ENCODE measurements at places on chromosomes 7 and 10.

DNA sequence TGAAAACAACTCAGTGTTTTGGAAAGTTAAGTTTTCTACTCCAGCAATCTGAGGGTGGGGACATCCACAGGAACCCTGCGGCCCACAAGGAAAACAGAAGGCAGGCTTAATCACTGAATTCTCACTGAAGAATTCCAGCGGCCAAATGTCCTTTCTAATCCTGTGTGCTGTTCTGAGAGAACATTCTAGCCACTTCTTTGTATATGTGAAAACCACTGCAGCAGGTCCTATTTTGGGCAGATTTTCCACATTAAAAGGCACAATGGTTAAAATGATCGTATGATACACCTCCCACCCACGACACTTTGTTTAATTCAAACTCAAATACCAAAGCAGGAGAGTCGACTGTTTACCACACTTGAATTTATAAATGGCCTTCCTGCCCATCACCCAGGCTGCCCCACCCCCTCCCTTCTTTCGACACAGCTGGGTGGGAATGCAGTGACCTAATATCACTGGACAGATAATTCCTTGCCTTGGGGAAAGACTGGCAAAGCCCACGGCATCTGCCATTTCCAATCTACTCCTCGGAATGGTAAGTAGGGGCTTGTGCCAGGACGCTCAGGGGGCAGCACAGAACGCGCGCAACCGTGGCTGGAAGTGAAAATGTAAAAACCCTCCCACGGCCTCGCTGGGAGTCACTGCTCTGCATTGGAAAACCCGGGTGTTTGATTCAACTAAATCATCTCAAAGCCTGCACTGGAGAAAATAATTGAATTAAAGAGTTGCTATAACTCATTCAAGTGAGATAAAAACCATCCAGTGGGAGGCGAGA lies 67.0 kb downstream of the CTBP2 start:
- peak; percentile 82 for DNase-seq

- DNase-seq: no peak
These were observed 370.0 kb upstream of the IGFBP3 start for GRCh38 chr7:46291050-46291438.

DNA sequence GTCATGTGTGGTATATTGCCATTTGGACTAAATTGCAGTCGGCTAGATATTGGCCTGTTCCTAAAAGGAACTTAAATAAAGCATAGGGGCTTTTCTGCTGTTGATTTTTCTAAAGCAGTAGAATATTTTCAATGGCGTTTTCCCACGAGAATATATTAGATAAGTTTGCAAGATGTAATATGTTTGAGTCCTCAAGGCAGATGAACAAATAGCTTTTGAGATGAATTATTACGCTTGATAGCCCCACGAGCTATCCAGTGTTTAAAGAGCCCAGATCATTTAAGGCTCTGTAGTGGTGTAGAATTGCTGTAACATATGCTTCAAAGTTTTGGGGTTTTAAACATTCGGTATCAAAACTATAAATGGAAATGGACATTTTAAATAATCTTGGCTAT lies 2.9 kb downstream of the CELF2 start:
- DNase-seq: no peak

DNA sequence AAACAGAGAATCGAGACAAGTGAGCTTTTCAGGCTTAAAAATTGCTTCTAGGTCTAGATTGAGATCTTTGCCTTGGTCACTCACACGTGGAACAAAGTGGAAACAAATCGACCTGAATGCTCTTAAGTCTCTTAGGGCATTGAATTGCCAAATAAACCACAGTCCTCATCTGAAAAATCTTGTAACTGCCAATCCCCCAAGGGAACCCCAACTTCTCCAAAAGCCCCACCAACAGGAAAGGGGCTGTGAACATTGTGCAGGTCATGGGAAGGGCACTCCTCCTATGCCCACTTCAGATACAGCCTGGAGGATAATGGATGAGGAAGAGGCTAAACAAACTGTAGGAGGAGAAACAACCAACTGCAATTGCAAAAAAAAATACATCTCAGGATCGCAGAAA lies 91.3 kb downstream of the DGKI start:
- DNase-seq: no peak

DNA sequence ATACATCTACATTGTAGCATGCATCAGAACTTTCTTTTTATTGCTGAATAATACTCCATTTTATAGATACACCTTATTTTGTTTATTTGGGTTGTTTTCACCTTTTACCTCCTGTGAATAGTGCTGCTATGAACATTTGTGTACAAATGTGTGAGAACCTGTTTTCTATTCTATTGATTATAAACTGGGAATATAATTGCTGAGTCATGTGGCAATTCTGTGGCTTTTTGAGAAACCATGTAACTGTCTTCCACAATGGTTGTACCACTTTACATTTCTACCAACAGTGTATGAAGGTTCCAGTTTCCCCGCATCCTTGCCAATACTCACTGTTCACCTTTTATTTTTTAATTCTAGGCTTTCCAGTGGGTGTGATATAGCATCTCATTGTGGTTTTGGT lies 138.6 kb upstream of the MBL2 start:
- no peak for DNase-seq

GRCh38 chr10:113454341-113455061 lies 98.4 kb upstream of the HABP2 start:
- no peak for DNase-seq

DNA sequence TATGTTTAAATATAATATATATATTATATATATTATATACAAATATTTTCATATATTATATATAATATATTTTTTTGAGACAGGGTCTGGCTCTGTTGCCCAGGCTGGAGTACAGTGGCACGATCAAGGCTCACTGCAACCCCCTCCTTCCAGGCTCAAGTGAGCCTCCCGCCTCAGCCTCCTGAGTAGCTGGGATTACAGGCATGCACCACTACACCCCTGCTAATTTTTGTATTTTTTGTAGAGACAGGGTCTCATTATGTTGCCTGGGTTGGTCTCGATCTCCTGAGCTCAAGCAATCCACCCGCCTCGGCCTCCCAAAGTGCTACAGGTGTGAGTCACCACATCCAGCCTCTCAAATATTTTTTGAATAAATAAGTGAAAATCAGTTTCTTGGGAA lies 215.5 kb downstream of the GATA3 start:
- DNase-seq: no peak

GRCh38 chr10:128008521-128009250 lies 101.8 kb downstream of the PTPRE start:
- peak; percentile 46 for DNase-seq

- no peak for DNase-seq
These were observed 28.7 kb downstream of the GBF1 start for GRCh38 chr10:102274062-102274461.

DNA sequence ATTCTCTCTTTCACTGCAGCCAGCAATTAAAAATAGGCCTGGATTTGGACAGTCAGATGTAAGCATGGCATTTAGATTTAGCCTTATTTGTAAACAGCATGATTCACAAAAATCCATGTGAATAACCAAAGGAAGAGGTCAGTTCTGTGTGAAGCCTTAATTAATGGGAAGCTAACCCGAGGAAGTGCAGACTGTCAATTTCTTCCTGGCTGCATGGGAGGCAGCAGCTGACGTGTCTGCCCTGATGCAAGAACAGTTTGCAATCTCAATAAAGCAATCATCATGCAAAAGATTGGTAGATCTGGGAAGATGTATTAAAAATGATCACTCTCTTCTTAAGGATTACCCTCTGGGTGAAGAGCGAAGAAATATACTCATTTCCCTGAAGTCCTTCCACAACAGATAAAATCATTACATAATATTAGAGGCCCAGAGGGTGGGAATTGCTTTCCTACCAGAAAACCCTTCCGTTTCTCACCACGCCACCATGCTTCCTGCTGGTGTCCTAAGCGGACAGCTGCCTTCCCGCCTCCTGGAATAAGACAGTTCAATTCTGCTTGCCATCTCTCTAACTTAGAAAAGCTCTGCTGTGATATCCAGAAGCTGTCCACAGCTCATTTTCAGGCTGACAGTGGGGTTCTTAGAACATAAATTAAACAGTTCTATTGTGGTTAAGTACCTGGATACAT lies 526.7 kb upstream of the NRP1 start:
- DNase-seq: no peak

GRCh38 chr10:110641256-110641655 lies 2.9 kb upstream of the RBM20 start:
- DNase-seq: no peak

GRCh38 chr7:143908120-143908519 lies 6.1 kb upstream of the TCAF1 start:
- DNase-seq: no peak

DNA sequence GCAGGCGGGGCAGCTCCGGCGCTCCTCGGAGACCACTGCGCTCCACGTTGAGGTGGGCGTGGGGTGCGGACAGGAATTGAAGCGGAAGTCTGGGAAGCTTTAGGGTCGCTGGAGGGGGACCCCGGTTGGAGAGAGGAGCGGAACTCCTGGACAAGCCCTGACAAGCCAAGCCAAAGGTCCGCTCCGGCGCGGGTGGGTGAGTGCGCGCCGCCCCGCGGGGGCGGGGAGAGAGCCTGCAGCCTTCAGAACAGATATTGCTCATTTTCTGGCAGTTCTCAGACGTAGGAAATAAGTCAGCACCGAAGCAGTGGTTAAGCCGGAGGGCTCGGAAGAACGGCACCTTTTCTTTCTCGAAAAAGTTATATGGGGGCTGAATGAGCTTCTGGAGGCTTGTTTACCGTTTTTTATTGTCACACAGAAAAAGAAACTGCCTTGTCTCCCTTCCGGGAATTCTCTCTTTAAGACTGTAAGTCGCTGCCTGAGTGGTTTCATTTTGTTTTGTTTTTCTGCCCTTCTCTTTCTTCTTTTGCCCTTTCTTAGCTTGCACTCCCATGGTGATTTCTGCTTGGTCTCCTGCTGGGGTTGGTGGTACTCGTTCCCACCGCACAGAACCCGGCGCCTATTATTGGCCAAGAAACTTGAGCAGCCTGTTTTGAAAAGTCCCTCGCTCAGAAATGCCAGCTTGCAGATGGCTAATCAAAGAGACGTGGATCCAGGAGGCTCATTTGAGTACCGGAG lies 732 bp downstream of the FAS start:
- DNase-seq: peak; percentile 81

DNA sequence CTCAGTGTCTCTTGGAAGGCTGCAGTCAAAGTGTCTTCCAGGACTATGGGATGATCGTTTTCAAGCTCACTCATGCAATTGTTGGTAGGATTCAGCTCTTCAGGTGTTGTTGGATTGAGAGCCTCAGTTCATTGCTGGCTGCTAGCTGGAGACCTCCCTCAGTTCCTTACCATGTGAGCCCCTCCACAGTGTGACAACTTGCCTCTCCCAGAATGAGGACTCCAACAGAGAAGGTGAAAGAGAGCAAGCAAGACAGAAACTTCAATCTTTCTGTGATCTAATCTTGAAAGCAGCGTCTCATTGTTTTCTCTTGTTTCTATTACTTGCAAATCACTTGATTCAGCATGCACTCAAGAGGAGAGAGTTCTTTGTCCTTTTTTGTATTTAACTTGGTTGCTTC lies 22.5 kb downstream of the MGAM start:
- DNase-seq: no peak

DNA sequence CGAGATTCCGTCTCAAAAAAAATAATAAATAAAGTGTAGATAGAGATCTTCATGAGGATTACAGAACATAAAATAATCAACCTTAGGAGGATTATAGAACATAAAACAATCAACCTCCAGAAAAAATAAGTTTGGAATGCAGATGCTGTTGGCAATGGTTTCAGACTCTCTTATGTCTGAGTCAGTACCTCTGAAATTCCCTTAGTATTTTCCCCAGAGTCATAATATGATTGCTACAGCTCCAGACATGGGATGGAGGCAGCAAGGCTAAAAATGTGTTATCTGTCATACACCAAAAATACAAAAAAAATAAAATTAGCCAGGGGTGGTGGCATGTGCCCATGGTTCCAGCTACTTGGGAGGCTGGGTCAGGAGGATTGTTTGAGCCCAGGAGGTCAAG lies 22.2 kb downstream of the CADPS2 start:
- DNase-seq: no peak

- DNase-seq: no peak
These were observed 499.4 kb downstream of the AUTS2 start for GRCh38 chr7:70097645-70098044.

GRCh38 chr7:37100735-37101331 lies 347.8 kb downstream of the ELMO1 start:
- no peak for DNase-seq

DNA sequence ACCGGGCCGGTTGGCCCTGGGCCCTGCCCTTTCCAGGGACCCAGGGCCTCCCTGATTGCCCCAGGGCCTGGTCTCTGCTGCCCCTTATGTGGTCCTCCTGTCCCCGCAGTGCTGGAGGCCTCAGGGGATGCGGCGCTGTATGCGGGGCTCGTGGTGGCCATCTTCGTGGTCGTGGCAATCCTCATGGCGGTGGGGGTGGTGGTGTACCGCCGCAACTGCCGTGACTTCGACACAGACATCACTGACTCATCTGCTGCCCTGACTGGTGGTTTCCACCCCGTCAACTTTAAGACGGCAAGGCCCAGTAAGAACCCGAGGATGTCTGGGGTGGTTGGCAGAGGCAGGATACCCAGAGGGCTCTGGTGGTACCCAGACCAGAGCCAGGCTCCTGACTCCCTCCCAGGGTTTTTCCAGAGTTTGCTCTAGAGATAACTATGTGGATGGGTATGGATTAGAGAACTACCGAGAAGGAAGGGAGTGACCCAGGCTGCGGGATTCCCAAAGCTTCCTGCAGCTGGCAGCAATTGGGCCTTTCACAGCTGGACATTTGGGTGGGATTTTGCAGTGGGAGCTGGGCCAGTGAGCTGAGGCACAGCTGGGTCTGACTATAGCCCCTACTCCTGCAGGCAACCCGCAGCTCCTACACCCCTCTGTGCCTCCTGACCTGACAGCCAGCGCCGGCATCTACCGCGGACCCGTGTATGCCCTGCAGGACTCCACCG lies 28.1 kb upstream of the SLC29A3 start:
- DNase-seq: no peak
